ENCODE measurements at places on chromosomes 6 and 20.

DNA sequence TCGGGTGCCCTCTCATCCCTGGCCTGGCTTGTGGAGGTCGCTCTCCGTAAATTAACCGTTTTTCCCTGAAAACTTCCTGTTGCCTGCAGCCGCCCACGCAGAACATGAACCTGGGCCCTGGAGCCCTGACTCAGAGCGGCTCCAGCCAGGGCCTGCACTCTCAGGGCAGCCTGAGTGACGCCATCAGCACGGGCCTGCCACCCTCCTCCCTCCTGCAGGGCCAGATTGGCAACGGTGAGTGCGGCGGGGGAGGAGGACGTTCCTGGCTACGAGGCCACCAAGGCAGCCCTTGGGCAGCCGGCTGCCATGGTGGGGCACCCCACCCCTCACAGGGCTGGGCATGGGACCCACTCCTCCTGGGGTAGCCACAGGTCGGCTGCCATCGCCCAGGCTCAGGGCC lies 17.8 kb downstream of the SS18L1 start:
- no peak for DNase-seq

- DNase-seq, result no peak
Measured at GRCh38 chr6:47404435-47404834, 73.2 kb upstream of the CD2AP start.

DNA sequence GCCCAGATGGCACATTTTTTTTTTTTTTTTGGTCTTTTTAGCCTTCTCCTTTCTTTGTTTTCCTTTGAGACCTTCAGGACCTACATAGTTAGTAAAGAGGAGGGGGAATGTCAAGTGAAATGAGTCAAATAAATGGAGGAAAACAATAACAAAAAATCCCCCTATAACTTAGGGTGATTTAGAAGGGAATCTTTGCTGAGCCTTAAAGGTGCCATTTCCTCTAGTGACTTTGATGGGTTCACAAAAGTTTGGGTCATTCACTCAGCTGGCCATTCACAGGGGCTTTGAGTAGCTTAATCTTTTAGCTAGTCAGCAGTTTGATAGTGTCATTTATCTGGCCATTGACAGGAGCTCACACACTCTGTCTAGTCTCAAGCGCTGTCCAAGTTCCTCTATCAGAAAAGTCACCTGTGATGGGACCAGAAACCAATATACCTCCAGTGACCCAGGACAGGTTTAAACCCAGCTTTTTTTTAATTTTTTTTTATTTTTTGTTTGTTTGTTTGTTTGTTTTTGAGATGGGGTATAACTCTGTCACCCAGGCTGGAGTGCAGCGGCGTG lies 275.1 kb upstream of the PRDM1 start:
- DNase-seq, result no peak

DNA sequence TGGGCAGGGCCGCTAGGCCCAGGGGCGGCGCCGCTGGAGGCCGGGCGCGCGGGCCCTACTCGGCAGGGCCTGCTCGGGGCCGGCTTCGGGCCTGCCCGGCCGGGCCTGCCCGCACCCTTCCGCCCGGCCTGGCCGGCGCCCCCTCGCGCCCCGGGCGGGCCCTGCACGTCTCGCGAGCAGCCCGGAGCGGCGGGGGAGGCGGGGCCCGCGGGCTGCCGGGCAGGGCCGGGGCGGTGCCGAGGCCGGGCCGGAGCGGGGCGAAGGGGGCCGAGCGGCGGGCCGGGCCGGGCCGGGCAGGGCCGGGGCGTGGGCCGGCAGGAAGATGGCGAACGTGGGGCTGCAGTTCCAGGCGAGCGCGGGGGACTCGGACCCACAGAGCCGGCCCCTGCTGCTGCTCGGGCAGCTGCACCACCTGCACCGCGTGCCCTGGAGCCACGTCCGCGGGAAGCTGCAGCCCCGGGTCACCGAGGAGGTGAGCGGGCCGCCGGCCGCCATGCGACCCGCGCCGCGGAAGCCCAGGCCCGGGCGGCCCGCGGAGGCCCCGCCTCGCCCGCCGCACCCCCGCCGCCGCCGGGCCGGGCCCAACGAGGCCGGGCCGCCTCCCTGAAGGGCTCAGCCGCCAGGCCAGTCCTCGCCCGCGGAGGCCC lies at the start of gene NPEPL1:
Gene NPEPL1, plus strand, starts transcription at position 222 of the 647 bp plus-strand sequence. Its CDS starts 101 bp downstream, at position 323.
- no peak for DNase-seq

- no peak for DNase-seq
Measured at GRCh38 chr6:29626948-29627754, 5.8 kb downstream of the GABBR1 start.

GRCh38 chr6:43666196-43666920 lies 21.2 kb downstream of the MRPS18A start:
- DNase-seq, result no peak

DNA sequence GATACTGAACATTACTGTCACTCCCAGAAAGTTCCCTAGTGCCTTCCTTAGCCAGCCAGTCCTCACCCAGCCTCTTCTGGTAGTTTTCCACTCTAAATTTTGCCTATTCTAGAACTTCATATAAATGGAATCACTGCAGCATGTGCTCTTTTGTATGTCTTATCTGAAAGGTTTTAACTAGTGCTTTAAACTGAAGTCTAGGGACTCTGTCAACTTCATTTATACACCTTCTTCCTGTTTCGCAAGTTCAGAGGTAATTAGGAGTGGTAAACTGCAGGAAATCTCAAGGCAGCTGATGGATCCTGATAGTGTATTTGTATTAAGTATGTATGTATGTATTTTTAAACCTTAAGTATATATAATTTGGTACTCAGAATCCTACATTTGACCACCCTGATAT lies 94.3 kb downstream of the TCP11 start:
- no peak for DNase-seq

- DNase-seq, result no peak
Measured at GRCh38 chr20:58712806-58713731, 20.5 kb downstream of the NPEPL1 start.

GRCh38 chr6:88166493-88167351 lies 575 bp upstream of the CNR1 start:
- no peak for DNase-seq

DNA sequence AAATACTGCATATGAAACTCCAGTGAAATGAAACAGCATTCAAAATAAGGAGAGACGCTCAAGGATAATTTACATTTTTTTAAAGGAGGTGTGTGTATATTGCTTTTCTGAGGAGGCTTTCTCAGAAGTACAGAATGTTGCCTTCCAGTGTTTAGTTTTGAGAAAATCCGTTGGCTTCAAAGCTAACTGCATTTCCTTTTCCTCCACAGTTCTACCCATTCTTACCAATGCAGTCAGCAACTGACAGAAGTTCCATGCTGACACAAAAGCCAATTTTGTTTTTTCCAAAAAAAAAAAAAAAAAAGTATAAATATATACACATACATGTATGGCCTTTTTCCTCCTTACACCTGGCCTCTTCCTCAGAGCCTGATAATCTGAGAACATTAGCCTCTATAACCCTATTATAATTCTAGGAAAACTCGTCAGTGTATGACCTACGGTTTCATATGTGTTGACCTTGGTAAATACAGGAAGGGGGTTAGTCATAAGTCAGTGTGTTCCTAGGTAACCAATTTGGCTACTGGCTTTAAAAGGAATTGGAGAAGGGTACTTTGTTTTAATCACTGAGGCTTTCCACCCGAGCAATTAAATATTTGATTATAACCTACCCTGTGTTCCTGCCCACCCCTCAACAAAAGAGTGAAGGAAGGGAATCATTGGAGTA lies 24.2 kb downstream of the MGME1 start:
- DNase-seq, result no peak

- DNase-seq, result no peak
Measured at GRCh38 chr6:140732991-140733390, 1358.5 kb upstream of the CITED2 start.

DNA sequence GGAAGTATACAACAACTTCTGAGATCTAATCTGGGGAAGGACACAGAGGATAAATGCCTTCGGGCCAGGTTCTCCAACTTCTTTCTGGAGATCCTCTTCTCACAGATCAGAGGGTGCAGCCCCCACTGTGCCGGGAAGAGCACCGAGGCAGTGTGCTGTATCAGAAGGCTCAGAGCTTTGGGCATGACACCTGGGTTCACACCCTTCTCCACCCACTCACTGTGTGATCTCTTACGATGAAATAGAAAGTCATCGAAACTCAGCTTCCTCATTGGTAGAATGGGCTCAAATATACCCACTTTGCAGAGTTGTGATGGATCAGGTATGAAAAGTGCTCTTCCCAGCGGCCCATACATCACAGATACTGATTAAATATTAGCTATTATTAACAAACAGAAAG lies 347.5 kb upstream of the SOX4 start:
- no peak for DNase-seq

- DNase-seq, result no peak
Measured at GRCh38 chr6:109834595-109835437, 143.3 kb upstream of the GPR6 start.

- no peak for DNase-seq
Measured at GRCh38 chr20:59184880-59185447, 21.3 kb downstream of the ZNF831 start.

- no peak for DNase-seq
Measured at GRCh38 chr6:15905488-15906419, 223.1 kb upstream of the MYLIP start.

DNA sequence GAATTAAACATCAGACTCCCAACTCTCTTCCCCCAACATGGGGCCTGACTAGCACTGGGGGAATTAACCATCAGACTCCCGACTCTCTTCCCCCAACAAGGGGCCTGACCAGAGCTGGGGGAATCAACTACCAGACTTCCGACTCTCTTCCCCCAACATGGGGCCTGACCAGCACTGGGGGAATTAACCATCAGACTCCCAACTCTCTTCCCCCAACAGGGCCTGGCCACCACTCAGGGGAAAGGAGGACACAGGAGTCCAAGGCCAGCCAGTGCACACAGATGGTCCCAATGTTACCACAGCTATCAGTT lies 13.1 kb downstream of the CST7 start:
- DNase-seq, result no peak

- no peak for DNase-seq
Measured at GRCh38 chr6:94478133-94479005, 1059.0 kb upstream of the EPHA7 start.

All from stimulated activated CD8-positive, alpha-beta memory T cell treated with anti-CD3 and anti-CD28 coated beads, Interleukin-7, amount 100 ng/mL, for 24 hours (primary cell).